HFFc6 (cell line): ENCODE measurements at places on chromosomes 2 and 18. TPM values are rescaled to one million over a fixed set of nuclear protein-coding genes. Genes with fewer than 3 reads are reported as not detected.

The RND3 gene
- 451 to 655 TPM (median 610 TPM) in 3 replicates for total RNA-seq

The CXCR2 gene
- total RNA-seq = not detected in 3 replicates

The GREB1 gene
- 0.05 TPM in 1 of 3 replicates, not detected in the others for total RNA-seq

The FLACC1 gene
- 0.64 to 1.6 TPM (median 1.3 TPM) in 3 replicates for total RNA-seq

The TMEM200C gene
- not detected in 3 replicates for total RNA-seq

The LYPD1 gene
- 1.9 to 10.1 TPM (median 4.0 TPM) in 3 replicates for total RNA-seq

The PSD4 gene
- 0.76 to 1.5 TPM (median 1.0 TPM) in 3 replicates for total RNA-seq

The SRBD1 gene
- total RNA-seq = 9.8 to 12.8 TPM (median 11.1 TPM) in 3 replicates

The CEP192 gene
- 13.6 to 21.0 TPM (median 18.2 TPM) in 3 replicates for total RNA-seq

The IMPA2 gene
- total RNA-seq = 1.2 to 2.6 TPM (median 1.6 TPM) in 3 replicates

The OLA1 gene
- total RNA-seq = 111 to 123 TPM (median 114 TPM) in 3 replicates

The GPR45 gene
- total RNA-seq = not detected in 3 replicates

The ARHGEF33 gene
- total RNA-seq = 0.08 to 0.66 TPM (median 0.61 TPM) in 3 replicates

The DSG1 gene
- total RNA-seq = not detected in 3 replicates

The EGR4 gene
- not detected in 3 replicates for total RNA-seq

The TWIST2 gene
- 128 to 146 TPM (median 129 TPM) in 3 replicates for total RNA-seq

The IL1B gene
- total RNA-seq = 1.2 to 6.6 TPM (median 1.3 TPM) in 3 replicates

The CROCC2 gene
- not detected in 3 replicates for total RNA-seq

The AQP12B gene
- not detected in 3 replicates for total RNA-seq

The XDH gene
- 1.4 to 2.3 TPM (median 1.5 TPM) in 3 replicates for total RNA-seq

The AFF3 gene
- 1.0 and 7.6 TPM in 2 replicates for total RNA-seq

The CIDEA gene
- not detected in 3 replicates for total RNA-seq
